Caki2 (cell line): ENCODE measurements at places on chromosomes 7 and 10. TPM values are rescaled to one million over a fixed set of nuclear protein-coding genes. Genes with fewer than 3 reads are reported as not detected.

Gene ASAH2
- 0.47 TPM in 1 of 2 replicates, not detected in the other for total RNA-seq

DNA sequence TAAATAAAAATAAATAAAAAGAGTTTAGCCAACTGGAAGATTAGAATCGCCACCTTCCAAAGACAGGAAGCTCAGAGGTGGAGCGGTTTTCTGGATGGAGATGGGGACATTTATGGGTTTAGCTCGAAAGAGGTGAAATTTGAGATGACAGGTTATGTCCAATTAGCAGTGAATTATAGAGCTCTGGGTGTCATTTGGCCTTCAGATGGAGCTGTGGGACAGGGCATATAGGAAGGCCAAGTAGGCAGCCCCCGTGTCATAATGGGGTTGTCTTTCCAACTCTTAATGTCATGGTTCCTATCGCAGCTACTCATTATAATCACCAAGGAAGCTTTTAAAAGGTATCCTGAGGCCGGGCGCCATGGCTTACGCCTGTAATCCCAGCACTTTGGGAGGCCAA lies 21.0 kb upstream of the EEPD1 start:
- DNase-seq = no peak

DNA sequence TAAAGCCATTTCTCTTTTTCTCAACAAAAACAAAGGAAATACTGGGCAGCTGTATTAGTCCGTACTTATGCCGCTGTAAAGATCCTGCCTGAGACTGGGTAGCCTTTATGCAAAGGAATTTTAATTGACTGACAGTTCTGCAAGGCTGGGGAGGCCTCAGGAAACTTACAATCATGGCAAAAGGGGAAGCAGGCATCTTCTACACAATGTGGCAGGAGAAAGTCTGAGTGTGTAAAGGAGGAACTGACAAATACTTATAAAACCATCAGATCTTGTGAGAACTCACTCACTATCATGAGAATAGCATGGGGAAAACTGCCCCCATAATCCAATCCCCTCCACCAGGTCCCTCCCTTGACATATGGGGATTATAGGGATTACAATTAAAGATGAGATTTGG lies 264.3 kb downstream of the SEMA3A start:
- no peak for DNase-seq

DNA sequence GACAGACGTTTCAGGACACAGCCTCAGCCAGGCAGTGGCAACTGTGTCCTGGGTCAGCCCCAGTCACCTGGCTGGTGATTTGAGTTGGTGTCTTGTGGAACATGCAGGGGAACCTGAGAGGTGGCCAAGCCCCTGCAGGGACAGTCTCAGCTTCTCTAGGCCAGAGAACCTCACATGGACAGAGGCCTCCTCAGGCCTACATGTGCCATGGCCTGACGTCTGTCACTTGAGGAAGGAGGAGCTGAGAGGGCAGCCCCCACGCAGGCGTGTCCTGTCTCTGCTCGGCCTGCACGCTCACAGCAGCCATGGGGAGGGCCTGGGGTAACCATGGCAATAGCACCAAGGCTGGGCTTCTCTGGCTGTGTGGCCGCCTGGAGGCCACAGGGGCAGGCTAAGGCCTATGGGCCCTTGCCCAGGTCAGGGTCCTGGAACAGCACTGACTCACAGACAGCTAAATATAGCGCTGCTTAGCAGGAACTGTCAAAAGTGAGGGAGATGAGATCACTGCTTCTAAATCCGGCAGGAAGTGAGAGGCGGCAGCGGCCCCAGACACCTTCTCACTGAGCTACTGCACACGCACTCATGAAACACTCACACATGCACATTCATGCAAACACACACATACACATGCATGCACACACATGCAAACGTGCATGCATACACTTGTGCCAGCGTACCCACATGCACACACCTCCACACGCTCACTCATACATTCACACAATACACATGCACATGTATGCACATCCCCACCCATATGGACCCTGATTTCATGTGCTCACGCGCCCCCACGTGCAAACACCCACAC lies 57.0 kb downstream of the YKT6 start:
- peak; percentile 78 for DNase-seq

Gene TYW1B
- 0.09 and 0.78 TPM in 2 replicates for total RNA-seq

GRCh38 chr7:101125989-101126650 lies 784 bp upstream of the SERPINE1 start:
- peak; percentile 96 for DNase-seq

DNA sequence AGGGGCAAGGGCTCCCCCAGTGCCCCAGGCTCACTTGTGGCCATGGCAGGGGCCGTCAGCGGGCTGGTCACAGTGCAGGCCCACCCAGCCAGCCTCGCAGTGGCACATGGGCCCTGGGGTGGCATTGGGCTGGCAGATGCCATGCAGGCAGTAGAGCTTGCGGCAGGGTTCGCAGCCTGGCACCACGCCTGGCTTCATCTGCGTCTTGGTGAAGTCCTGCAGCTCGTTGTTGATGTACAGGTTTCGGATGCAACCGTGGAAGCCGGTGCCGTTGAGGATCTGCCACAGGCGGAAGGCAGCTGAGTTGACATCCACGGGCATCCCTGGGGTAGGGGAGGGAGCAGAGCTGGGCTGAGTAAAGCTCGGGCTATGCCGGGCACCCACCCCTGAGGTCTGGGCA lies 170.6 kb downstream of the LCOR start:
- DNase-seq = no peak

- no peak for DNase-seq
These were observed 162.2 kb downstream of the SH3PXD2A start for GRCh38 chr10:103692952-103693811.
